NCI-H1105 treated with DMSO at 0.1 percent for 48 hours (cell line): ENCODE measurements at places on chromosomes 16 and 17.

DNA sequence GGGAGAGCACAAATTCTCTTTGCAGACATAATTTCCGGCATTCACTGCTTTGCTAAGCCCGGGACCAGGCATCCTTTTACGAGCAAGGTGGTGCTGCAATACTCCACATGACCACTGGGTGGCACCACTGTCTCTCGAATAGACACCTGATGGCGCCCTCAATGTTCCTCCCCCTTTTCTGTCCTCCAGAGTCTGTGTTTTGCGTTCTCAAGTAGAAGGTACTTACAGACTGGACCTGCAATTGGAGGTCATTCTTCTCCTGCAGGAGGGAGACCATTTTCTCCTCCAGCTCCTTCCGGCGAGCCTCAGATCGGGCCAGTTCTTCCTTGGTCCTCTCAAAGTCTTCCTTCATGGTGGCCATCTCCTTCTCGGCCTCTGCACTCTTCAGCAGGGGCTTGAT lies 45.2 kb downstream of the MYH13 start:
- peak; percentile 63 for DNase-seq

DNA sequence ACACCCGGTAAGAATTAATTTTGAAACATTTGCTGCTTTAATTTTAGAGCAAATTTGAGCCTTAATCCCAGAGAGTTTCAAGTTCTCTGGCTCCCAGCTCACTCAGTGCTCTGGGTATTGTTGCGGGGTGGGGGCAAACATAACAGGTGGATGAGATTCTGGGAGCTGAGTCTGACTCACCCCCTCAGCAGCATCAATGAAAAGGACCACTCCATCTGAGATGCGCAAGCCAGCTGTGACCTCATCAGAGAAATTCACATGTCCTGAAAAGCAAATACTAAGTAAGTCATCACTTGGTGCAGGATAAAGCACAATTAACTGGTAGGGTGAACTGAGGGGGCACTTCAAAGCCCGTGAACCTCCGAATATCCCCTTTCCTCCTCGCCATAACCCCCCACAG lies 19.9 kb downstream of the EFTUD2 start:
- no peak for DNase-seq

- no peak for DNase-seq
Observed at GRCh38 chr17:39556423-39556822, 51.3 kb downstream of the NEUROD2 start.

GRCh38 chr16:12120982-12121652 lies 144.6 kb downstream of the SNX29 start:
- DNase-seq: no peak

DNA sequence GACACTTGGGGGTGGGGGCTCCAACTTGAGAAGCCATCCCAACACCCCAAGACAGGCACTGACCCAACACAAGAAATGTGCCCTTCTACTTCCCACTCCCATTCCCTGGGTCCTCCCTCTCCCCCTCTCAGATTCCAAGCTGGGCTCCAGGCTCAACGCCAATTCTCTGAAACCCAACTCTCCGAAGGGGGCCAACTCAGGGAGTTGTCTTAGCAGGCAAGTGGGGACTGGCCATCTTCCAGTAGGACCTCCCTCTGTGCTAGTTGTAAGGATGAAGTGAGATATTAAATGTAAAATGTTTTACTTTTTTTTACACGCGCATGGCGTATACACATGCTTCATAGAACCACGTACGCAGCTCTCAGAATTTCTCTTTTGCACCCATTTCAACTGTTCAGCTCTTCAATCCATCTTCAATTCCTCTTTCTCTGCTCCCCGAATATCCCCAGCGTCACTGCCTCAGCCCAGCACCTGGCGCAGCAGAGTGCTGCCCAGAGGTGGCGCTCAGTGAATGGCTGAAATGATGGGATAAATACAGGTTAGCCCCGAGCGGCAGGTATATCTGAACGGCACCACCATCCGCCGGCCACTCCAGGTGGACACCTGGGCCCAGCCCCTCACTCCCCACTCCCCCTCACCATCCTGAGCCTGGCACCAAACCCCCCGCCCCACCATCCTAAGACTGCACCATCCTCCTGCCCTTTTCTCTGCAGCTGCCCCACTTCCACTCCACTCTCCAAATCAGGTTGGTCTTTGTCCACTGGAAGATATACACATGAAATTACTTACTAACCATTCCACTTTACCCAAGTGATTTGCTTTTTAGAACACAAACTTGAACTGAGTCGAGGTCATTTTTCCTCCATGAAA lies 43.9 kb upstream of the TNRC6C start:
- peak; percentile 67 for DNase-seq

DNA sequence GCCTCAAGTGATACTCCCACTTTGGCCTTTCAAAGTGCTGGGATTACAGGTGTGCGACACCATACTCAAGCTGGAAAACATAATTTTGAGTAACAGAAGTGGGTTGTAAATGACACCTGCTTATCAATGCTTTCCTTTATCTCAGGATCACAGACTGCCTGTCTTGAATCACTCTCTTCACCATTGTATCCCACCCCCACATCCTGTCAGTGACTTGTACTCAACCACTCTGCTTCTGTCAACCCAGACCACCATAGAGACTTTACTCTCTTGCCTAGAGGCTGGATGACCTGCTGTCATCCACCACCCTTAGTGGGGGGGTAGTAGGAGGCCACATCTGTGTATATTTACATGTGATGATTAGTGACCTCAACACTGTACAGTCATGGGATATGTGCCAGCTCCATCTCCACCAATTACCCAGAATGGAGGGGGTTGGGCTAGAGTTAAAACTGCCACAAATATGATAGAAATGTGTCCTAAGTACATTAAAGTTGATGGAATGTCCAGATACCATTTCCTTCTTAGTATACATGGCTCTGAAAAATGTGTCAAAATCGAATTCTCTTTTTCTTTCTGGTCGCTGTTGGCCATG lies 338.7 kb downstream of the GRIN2A start:
- DNase-seq: no peak

GRCh38 chr16:85697431-85697830 lies 8.7 kb upstream of the GINS2 start:
- no peak for DNase-seq

- DNase-seq: no peak
Observed at GRCh38 chr17:57895382-57896060, 45.7 kb upstream of the MRPS23 start.

GRCh38 chr16:88437367-88437964 lies 15.6 kb upstream of the ZFPM1 start:
- peak; percentile 32 for DNase-seq

GRCh38 chr17:15298176-15298575 lies 33.0 kb upstream of the PMP22 start:
- no peak for DNase-seq

- no peak for DNase-seq
Observed at GRCh38 chr16:22815863-22816262, 1.9 kb downstream of the HS3ST2 start.

GRCh38 chr17:66855204-66855603 lies 20.3 kb downstream of the CACNG5 start:
- DNase-seq: no peak

GRCh38 chr16:84821728-84822689 lies 2.2 kb downstream of the CRISPLD2 start:
- no peak for DNase-seq

- peak; percentile 49 for DNase-seq
Observed at GRCh38 chr17:6305613-6306360, 129.1 kb downstream of the AIPL1 start.

- DNase-seq: no peak
Observed at GRCh38 chr16:66639091-66639885, 34.8 kb downstream of the CMTM3 start.

GRCh38 chr16:53822936-53823529 lies 119.1 kb downstream of the FTO start:
- DNase-seq: no peak

GRCh38 chr16:81821436-81822128 lies 42.5 kb downstream of the PLCG2 start:
- no peak for DNase-seq

DNA sequence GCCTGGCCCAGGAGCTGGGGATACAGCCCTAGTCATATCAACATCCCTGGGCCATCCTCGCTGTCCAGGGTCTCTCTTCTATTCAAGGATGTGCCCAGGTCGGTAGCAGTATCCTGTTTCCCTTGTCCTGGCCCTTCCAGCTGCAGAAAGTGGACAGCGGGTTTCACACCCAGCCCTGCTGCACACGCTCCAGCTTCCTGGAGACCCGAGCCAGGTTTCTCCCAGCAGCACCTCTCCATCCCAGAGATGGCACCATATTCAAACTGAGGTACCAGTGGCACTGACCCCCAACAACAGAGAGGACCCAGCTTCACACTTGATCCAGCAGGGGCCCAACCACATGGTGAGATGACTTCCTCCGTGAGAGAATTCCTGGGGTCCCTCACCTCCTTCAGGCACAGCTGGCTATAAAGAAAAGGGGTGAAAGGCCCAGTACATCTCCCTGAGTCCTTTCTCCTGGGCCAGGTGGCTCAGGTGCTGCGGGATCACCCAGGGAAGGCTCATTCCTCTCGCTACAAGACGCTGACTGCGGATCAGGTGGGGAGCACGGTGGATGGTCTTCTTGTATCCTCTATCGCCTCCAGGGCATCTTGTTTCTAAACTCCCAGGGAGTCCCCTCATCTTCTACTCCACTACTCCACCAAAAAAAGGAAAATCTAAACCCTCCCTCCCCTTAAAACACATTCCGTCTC lies 1.4 kb downstream of the CUEDC1 start:
- DNase-seq: no peak

DNA sequence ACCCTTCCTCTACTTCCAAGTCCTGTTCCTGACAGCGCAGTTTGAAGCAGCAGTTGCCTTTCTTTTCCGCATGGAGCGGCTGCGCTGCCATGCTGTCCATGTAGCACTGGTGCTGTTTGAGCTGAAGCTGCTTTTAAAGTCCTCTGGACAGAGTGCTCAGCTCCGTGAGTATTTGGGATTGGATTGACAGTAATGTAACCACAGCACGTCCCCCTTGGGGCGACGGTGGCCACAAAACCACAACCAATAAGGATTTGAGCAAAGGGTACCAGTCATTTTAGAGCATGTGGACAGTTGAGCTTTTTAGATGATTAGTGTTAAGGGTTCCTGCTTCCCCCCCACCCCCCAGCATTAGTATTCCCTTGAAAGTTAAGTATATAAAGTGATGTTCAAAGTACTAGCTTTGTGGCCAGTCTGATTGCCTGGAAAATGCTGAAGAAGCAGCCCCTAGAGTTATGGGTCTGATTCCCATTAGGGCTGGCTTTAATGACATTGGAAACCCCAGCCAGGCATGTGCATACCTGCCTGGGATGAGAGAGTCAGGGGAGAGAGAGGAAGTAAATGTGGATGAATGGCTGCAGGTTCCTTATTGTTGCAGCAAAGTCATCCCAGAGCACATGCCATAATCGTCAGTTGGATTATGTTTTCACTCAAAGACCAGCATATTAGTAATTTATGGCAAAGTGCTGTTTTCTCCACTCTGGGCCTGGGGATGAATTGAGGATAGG lies 31.6 kb upstream of the SLC12A3 start:
- no peak for DNase-seq

GRCh38 chr16:60107871-60108270 lies 1373.8 kb upstream of the GOT2 start:
- DNase-seq: no peak

- DNase-seq: no peak
Observed at GRCh38 chr17:26775219-26775822, 518.6 kb upstream of the WSB1 start.

GRCh38 chr17:79674506-79675412 lies 56.0 kb upstream of the ENPP7 start:
- DNase-seq: no peak

DNA sequence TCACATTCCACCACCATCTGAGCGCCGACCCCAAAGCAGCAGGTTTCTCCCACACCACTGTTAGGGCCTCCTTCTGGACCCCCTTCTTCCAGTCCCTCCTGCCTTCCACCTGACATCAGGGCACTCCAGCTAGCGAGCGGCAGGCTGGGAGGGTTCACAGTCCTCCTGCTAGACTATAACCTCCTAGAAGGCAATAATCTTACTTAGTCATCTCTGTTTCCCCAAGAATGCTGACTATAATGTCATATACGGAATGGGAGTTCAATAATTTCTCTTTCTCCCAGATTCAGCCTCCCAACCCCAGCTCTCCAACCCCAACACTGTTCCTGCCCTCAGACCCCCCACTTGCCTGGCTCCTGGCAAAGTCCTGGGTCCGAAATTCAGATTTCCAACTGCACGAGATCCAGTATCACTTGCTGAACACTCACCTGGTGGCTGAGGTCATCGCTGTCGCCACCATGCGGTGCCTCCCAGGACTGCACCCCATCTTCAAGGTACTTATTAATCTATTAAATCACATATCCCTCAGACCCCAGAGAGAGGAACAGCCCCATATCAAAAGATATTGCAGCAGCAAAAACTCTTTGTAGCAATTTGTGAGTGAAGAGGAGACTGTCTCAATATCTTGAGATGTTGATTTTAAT lies 5.6 kb downstream of the ALOX12 start:
- no peak for DNase-seq

DNA sequence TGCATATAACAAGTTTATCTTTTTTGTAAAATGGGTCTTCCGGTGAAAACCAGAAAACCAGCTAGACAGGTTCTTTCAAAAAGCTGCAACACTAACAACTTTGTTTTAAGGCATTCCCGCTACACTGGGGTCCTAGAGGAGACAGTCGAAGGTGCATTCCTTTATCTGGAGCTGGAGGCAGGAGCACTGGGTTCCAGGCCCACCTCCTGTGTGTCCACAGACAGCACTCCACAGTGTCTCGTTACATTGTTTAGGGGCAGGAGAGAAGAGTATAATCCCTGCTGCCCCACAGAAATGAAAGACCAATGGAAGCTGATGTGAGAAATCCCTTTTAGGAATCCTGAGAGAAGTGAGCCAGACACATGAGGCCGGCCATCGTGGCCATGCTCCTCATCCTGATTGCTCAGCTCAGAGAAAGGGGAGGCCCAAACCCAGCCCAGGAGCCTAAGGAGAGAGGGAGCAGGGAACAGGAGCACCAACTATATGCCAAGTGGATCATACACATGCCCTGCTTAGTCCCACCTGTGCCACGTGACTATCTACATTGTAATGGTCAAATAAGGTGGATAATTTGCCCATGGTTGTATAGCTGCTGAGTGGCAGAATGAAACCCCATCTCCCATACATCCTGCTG lies 59.5 kb downstream of the CCDC182 start:
- DNase-seq: no peak

- peak; percentile 43 for DNase-seq
Observed at GRCh38 chr16:89123001-89123830, 29.6 kb downstream of the ACSF3 start.

DNA sequence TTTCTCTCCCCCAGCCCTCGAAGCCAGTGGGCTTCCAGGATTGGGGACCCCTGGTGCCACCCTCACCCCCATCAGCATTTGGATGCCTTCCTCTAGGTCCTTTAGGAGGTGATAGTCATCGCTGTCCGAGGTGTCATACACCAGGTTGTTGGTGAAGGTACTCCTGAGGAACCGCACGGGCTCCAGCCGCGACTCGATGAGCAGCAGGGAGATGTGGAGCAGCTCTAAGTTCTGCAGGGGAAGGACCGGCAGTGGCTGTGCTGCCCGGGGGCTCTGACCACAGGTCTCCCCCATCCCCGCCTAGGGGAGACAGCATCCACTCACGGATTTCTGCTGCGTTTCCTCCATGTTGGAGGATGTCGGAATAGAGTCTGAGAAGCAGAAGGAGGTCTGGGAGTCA lies 962 bp downstream of the CSHL1 start:
- DNase-seq: no peak
